Endodermal cell (in vitro differentiated cells): ENCODE measurements at places on chromosomes 12 and 14.

GRCh38 chr12:78331753-78332152 lies 501.1 kb downstream of the NAV3 start:
- peaks cover 3% of the 10 kb centered on the region for H3K4me1 ChIP-seq
- H3K36me3 ChIP-seq = no peaks in the 10 kb centered on the region
- no peak overlapping the region for H3K27ac ChIP-seq
- H3K4me3 ChIP-seq = no peak overlapping the region
- H3K27me3 ChIP-seq = no peaks in the 10 kb centered on the region

DNA sequence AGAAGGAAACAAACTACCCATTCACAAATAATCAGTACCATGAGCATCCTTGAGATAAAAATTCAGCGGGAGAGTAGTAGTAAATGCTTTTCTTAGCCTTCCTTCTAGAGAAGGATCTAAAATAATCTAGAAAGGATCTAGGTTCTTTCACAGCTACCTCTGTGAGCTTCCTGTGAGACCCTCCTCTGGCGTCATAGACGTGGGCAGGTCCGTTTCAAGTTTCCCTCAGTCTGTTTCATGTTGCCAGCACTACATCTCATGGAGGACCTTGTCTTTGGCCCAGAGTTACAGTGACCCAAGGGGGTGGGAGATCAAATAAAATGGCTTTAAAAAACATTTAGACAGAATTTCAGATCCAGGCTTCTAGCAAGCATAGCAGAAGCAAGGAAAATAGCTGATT lies 13.6 kb downstream of the DAAM1 start:
- no peak overlapping the region for H3K27ac ChIP-seq
- H3K4me3 ChIP-seq = no peak overlapping the region
- no peak for DNase-seq
- H3K27me3 ChIP-seq = no peaks in the 10 kb centered on the region

DNA sequence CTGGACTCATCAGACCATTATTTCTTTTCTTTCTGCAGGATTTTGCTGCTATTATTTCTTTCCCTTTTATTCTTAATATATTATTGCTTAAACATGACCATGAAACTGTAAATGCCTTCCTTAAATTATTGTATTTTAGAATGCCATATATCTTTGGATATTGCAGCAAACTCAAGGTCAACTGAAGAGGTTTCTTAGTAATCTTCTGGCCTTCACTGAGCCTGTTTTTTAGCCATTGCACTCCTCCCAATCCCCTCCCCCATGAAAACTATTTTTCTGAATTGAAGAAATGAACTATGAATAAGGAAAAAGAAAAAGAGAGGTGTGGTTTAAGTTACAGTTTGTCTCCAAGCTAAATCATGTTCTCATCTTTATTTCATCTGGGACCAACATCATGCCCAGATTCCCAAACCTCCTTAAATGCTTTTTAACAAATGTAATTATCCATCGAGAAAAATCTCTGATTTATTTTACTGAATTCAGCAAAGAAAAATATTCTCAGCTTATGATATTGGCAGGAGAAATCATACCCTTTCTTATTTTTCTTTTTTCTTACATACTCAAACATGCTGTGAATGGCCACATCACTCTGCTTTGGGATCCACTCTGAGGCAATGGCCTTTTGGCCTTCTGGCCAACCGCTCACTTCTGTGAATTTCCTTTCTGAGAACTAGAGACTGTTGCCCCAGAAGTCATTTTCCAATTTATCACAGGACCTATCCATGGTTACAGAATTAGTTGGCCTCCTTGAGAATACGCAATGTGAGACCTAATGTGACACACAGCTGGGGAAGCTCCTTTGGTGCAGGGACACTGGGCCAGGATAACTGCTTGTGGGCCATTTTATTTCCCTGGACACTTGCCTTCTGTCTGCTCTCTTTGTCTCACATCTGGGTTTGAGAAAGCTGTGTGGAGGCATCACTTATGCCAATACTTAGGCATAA lies 50.9 kb downstream of the IGF1 start:
- no peak overlapping the region for H3K27ac ChIP-seq
- H3K4me3 ChIP-seq = no peak overlapping the region
- no peaks in the 10 kb centered on the region for H3K4me1 ChIP-seq
- no peaks in the 10 kb centered on the region for H3K36me3 ChIP-seq
- H3K27me3 ChIP-seq = no peaks in the 10 kb centered on the region
- DNase-seq = no peak

- no peaks in the 10 kb centered on the region for H3K36me3 ChIP-seq
- DNase-seq = no peak
- H3K4me1 ChIP-seq = no peaks in the 10 kb centered on the region
- H3K4me3 ChIP-seq = no peak overlapping the region
These were observed 60.3 kb downstream of the RIN3 start for GRCh38 chr14:92573761-92574498.
